ENCODE measurements at places on chromosomes 12 and 14.

GRCh38 chr12:101430456-101430855 lies 22.9 kb upstream of the ARL1 start:
- DNase-seq = no peak

- DNase-seq = no peak
Observed at GRCh38 chr12:22919883-22920282, 294.9 kb downstream of the ETNK1 start.

DNA sequence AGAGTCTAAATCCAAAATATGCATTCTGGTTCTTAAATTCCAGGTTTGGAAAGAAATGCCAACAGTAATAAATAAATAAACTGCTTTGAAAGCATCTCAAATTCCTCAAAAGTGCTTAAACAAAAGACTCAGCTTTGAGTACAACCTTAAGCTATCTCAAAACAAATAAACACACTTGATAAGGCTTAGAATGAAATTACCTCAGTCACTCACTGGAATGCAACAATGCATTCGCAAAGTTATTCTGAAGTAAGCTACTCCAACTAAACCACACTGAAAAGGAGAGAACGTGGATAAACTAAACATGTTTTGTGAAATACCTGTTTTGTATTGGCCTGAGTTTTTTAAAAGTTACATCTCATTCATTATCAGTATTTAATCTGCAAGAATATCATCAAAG lies 1.2 kb downstream of the SPTSSA start:
- DNase-seq = no peak

DNA sequence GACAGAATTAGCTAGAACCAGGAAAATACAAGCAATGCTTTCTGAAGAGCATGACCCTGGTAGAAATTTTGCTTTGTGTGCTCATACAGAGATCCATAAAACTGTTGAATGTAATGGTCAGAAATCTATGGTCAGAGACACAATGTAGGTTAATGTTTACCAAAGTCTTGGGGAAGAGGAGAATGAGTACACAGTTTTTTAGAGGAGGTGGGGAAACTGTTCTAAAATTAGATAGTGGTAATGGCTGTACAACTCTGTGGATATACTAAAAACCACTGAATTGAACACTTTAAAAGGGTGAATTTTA lies 109.5 kb upstream of the ARHGAP5 start:
- no peak for DNase-seq

DNA sequence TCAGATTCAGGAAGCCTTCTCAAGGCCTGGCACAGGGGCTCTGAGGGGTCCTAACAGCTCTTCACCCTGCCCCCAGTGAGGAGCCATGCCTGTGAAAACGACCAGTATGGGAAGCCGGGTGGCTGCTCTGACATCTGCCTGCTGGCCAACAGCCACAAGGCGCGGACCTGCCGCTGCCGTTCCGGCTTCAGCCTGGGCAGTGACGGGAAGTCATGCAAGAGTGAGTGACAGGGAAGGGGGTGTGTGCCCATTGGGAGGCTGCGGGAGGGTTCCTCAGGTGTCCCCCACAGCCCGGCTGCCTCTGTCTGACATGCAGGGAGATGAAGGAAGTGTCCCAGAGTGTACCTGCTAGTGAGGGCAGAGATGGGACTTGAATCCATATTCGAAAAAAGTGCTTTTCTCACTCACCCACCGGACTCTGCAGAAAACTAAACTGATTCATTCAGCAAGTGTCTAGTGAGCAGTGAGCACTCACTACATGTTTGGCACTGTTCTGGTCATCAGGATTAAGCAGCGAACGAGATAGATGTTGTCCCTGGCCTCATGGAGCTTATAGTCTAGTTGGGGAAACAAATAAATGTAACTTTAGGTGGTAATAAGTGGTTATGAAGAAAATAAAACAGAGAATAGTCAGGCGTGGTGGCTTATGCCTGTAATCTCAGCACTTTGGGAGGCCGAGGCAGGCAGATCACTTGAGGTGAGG lies 9.4 kb upstream of the LRP1-AS start:
- DNase-seq = no peak

DNA sequence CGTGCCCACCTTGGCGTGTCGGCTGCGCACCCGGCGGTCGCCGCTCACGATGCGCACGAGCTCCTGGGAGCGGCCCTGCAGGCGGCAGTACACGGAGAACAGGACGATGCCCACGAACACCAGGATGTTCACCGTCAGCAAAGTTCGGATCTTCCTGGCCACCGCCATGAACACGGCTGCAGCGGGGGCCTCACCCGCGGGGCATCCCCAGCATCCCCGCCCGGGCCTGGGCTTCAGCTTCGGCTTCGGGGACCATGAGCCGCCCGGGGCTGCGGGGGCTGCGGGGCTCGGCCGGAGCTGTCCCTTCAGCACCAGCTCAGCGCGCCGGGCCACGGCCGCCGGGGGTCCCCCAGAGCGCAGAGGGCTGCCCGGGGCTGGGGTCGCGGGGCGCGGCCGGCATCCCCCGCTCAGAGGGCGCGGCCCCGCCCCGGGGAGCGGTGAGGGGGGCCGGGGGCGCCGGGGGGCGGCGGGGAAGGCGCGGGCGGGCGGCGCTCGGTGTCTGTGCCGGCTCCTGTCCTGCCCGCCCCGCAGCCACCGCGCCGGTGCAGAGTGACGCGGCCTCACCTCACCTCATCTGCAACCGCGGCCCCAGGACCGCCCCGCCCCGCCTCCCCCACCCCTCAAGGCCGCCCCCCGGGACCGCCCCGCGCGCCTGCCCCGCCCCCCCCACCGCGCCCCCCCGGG lies at the start of gene GALNT9:
Gene GALNT9 (minus strand): TSS at position 554 of the 684 bp plus-strand sequence. CDS start 386 bp downstream, at position 168.
- no peak for DNase-seq

GRCh38 chr12:54028314-54029201 lies at the start of gene HOXC6:
Gene HOXC6 (plus strand): TSS chr12:54028440. CDS start chr12:54028522, 82 bp downstream.
- no peak for DNase-seq

GRCh38 chr12:94636462-94637085 lies 13.8 kb downstream of the TMCC3 start:
- no peak for DNase-seq

GRCh38 chr12:3009780-3010179 lies 50.6 kb downstream of the TEAD4 start:
- DNase-seq = no peak

DNA sequence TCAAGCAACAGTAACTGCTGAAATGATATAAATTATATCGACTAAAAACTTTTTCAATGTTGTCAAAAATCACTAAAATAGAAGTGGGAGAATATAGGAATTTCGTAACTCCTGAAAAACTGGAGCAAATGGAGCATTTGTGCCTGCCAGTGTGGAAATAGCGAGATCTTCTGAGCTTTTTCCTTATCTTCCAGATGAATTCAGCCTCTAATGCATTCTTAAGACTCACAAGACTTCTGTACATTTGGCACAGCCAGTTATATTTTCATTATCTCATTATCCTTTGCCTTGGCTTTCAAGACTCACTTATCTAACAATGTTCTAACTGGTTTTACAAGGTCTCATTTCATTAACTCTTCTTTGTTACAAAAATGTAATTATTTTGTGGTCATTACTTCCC lies 252.4 kb downstream of the GXYLT1 start:
- no peak for DNase-seq

- no peak for DNase-seq
Observed at GRCh38 chr14:59116984-59117415, 71.5 kb upstream of the DAAM1 start.

- DNase-seq = no peak
Observed at GRCh38 chr12:27344760-27345159, 12.1 kb downstream of the BMAL2 start.

GRCh38 chr14:59131938-59132795 lies 56.3 kb upstream of the DAAM1 start:
- DNase-seq = no peak

DNA sequence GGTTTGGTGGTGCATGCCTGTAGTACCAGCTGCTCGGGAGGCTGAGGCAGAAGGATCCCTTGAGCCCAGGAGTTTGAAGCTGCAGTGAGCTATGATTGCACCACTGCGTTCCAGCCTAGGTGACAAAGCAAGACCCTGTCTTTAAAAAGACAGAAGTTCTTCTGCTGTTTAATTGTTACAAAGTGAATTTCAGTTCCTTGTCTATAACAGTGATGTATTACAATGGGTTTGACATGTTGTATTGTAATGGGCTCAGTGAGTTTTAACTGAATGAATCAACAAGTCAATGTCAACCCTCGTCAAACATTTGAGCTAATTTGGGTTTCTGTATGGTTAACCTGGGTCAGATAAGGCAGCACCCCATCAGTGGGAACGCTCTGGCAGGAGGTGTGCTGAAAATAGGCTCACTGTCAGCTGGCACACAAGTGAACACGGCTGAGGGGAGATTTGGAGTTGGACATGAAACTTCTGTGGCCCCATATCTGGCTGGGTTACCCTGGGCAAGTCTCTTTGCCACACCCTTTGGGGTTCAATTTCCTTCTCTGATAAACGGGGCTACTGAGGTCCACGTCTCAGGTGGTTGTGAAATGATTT lies 14.0 kb upstream of the TRPV4 start:
- DNase-seq = no peak

GRCh38 chr12:22069851-22070250 lies 23.8 kb downstream of the CMAS start:
- DNase-seq = no peak

- no peak for DNase-seq
Observed at GRCh38 chr12:126708492-126708896, 1558.5 kb upstream of the TMEM132C start.

GRCh38 chr14:72387726-72388125 lies 455.5 kb downstream of the RGS6 start:
- DNase-seq = no peak

DNA sequence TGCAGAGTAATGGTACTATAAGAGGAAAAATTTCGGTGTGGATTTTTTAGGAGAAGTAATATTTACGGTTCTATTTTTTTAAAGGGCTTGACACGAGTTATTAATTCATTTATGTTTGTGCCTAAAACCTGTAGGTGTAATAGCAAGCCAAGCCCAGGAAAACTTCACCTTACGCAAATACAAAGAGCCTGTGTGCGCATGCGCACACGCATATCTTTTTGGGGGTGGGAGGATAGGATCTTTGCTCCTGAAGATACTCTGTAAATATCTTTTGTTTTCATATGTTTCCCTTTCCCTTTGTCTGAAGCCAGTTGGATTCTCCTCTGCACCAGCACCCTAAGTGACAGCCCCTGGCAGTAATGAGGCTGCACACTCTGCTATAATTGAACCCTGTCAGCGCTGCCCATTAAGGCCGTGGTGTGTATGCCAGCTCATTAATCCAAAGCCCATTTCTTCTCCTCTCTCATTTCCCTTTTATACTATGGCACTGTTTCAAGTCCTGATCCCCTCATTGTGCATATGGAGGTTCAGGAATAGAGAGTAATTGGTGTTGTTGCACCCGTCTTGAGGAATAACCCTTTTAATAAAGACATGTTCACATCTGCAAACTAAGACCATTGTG lies 327.2 kb upstream of the E2F7 start:
- no peak for DNase-seq

GRCh38 chr12:69467366-69467765 lies 2.8 kb upstream of the FRS2 start:
- no peak for DNase-seq

- DNase-seq = no peak
Observed at GRCh38 chr12:70149665-70150064, 93.6 kb upstream of the CNOT2 start.

- no peak for DNase-seq
Observed at GRCh38 chr12:113359133-113359938, 949 bp downstream of the PLBD2 start.

- DNase-seq = no peak
Observed at GRCh38 chr12:12999271-12999958, 650 bp downstream of the HEBP1 start.

DNA sequence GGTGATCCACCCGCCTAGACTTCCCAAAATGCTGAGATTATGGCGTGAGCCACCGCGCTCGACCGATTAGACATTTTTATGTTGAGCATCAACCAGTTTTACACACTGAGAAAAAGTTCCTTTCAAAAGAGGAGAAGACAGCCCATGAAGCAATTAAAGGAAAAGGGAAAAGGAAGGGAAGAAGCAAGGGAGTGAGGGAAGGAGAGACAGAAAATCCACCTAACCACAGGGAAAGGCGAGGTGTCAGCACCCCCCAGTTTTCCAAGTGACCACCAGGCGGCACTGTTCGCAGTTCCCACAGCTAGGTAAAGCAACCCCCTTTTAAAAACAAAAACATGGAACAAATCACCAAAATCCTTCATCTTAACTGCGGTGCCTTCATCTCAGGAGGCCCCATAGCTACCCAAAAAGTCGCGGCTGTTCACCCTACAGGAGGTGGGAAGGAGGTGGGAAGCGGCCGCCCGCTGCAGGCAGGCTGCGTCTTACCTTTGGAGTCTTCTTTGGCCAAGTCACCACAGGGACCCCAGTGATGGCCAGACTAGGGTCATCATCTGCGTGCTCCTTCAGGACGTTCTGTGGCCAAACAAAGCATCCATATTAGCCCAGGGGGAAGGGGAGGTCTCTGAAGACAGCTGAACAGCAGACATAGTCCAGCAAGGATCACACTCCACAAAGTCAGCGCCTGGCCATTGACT lies 86.6 kb downstream of the KDM2B start:
- DNase-seq = peak; percentile 51

DNA sequence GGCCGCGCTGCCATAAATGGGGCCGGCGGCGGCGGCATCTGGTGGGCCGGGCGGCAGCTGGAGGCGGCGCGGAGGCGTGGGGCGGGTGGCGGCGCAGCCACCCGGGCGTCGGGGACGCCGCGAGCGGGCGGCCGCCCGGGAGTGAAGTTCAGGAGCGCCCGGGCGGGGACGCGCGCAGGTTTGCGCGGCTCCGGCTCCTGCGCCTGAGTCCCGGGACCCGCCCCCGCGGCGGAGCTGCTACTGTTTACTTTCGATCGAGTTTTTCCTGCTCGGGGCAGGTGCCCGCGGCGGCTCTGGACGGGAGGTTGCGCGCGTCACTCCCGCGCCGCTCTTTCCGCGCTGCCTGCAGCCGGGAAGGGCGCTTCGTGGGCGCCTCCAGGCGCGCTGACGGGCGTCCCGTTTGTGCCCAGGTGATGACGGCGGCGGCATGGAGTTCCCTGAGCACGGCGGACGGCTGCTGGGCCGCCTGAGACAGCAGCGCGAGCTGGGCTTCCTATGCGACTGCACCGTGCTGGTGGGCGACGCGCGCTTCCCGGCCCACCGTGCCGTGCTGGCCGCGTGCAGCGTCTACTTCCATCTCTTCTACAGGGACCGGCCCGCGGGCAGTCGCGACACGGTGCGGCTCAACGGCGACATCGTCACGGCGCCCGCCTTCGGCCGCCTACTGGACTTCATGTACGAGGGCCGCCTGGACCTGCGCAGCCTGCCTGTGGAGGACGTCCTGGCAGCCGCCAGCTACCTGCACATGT lies at the start of gene ZBTB42:
Gene ZBTB42 (plus strand): TSS at position 331 of the 749 bp plus-strand sequence. CDS start 97 bp downstream, at position 428.
- DNase-seq = peak; percentile 87

DNA sequence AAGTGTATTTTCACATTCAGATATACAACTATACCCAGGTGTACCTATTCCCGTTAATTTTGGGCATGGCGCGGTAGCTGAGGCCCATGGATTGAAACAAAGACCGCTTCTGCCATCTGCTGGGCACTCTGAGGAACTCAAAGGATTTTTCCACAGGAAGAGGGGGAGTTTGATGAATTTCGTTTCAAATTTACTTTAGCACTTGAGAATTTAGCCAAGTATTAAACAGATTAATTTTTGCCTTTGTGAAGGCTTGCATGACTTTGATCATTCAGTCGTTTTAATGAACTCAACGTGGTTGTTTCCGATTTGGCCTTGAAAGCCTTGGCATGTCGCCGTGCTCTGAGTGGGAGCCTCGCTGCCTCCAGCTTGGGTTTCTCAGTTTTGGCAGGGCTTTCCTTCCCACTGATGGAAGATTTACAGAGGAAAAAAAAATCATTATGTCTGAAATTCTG lies 153.2 kb upstream of the DDHD1 start:
- peak; percentile 55 for DNase-seq
